Neural progenitor cell (in vitro differentiated cells): ENCODE measurements at places on chromosomes 16 and 17. TPM values are rescaled to one million over a fixed set of nuclear protein-coding genes. Genes with fewer than 3 reads are reported as not detected.

Gene MYOCD
- total RNA-seq: 0.03 and 0.04 TPM in 2 replicates

DNA sequence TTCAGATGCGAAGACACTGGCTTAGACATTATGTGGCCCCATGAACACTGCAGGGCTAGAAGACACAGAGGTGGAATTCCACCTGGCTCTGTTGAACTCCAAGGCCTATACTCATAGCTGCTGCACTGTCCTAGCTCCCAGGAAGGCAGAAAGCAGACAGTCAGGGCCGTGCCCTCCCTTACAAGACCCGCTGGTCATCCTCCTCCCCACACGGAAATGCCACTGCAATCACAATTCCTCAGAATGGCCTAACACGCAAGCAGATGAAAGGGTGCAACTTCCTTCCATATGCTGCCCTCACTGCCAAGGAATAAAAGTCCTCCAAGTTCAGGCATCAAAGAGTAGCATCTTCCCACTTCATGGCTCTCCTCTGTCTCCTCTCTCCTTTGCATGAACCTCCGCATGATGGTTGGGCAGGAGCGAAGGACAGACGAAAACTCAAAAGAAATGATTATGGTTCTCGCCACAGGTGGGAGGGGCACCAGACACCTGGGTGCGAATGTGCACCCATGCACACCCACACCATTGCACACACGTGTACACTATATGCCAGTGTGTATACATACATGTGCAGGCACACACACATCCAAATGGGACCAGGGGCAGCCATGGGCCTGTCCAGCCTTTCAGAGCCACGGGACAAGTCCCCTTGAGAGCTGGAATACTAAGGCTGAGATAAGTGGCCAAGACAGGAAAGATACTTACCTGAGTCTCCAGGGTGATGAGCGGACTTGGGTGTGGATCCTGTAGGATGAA, 113.3 kb downstream of the XYLT1 start:
- DNase-seq: no peak

DNA sequence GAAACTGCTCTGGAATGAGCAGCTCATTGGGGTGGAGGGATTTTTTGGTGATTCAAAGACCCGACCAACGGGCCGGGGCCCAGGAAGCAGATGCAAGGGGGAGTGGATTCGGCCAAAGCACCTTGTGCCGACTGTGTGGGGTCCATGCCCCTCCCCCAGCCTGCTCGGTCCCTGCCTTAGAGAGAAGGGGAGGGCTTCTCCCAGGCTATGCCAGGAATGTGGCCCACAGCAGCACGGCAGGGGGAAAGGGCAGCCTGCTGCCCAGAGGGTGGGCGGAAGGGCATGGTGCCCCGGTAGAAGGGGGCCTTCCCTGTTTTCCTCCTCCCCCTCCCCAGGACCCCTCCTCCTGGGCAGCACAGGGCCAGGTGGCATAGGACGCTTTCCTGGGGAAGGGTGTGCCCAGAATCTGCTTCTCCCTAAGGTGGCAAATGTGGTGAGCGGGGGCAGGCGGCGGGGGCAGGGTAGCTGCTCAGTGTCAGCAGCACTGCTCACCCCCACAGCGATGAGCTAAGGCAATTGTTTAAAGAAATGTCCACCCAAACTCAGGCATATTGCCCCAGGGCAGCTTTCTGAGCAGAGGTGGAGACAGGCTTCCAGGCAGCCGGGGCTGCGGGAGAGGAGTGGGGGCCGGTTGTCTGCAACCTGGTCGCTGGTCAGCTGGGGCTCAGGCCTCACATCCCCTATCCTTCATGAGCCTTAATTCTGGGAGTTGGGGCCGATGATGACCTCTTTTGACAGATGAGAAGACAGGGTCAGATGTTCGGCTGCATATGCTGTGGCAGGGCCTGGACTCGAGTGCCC, 33.9 kb upstream of the MLKL start:
- peak; percentile 77 for DNase-seq

DNA sequence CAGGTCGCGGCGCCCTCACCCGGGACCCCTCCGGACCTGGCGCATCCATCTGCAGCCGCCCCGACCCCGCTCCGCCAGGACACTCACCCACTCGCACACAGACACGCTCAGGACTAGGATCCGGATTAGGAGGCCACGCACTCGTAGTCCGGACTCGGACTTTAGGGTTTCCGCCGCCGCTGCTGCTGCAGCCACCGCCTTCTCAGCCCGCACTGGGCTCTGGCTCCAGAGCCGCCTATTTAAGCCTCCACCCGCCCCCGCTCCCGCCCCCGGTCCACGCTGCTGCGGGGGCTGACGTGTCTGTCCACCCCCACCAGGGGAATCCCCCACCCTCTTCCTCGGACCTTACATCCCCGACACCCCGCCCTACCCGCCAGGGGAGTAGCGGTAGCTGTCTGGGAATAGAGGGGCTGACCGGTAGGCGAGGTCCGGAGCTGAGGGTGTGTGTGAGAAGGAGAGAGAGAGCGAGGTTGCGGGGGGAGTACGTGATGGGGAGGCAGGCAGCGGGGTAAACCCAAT, at the start of gene RRAD:
Gene RRAD (minus strand): TSS at position 214 of the 519 bp plus-strand sequence. CDS start 356 bp downstream, outside the sequence.
- peak; percentile 54 for DNase-seq

DNA sequence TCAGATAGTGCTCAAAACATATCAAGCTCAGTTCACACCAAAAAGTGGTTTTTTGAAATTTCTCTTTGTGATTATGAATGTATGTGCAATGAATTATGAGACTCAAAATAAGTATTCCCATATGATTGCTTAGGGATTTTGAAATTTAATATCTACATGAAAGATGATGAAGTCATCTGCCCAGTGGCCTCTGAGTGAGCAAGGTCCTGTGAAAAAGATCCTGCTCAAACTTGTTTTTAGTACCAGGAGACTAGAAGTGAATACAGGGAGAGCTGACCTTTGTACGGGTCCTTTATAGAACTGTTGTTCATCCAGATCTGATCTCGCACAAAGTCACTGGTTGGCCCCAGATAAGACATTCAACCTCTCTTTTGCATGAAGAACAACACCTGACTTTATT, 151.9 kb upstream of the MAF start:
- no peak for DNase-seq

- DNase-seq: peak; percentile 81
These were observed 5.4 kb upstream of the CRYBA1 start for GRCh38 chr17:29240968-29241963.

DNA sequence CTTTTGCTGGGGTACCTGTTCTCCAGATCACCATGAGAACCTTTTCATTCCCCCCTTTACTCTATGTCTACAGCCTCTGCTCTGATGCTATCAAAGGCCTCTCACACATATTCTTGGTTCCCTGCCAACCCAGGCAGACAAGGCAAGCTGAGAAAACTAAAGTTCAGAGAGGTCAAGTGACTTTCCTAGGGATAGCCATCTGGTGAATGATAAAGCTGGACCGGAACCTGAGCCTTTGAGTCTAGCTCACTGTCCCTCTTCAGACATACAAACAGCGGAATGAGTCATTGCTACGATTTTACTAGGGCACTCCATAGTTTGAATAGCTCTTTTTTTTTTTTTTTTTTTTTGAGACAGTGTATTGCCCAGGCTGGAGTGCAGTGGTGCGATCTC, 73.3 kb downstream of the XYLT1 start:
- no peak for DNase-seq

GRCh38 chr16:85600530-85601271, 12.4 kb upstream of the GSE1 start:
- DNase-seq: no peak

- no peak for DNase-seq
These were observed at the start of gene SEBOX for GRCh38 chr17:28364665-28365363. SEBOX (minus strand) TSS chr17:28365199; CDS start chr17:28365151, 48 bp downstream.

DNA sequence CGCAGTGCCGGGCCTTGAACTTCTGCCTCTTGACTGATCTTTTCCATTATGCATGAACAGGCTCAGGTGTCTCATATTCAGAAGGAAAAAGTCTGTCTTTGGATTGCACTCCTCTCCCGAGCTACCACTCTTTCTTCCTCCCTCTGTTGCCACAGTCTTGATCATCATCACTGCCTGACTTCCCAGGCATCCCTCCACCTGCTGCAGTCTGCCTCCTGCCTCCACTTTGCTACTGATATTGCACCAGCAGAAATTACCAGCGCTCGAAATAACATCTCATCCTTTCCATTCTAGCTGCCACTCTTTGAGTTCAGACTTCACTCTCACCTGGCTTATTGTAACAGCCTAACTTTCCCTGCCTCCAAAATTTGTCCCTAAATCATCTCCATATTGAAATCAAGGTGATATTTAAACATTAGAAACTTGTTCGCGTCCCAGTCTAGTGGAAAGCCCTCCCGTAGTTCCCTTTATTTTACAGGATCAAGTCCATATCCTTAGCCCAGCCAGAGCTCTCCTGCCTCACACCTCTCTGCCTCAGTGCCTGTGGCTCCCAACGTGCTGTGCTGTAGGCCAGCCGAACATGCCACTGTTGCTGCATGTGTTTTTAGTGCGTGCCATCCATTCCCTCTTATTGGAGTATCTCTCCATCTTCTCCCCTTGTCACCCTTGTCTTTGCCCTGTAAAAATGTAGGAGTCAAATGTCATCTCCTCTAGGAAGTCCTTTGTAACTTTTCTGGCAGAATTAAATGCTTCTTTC, 39.9 kb downstream of the NUP88 start:
- DNase-seq: no peak
